ENCODE measurements at places on chromosomes 1 and 21. TPM values are rescaled to one million over a fixed set of nuclear protein-coding genes. Genes with fewer than 3 reads are reported as not detected.

GRCh38 chr1:31694069-31694963, 9.5 kb downstream of the COL16A1 start:
- no peak for DNase-seq

DNA sequence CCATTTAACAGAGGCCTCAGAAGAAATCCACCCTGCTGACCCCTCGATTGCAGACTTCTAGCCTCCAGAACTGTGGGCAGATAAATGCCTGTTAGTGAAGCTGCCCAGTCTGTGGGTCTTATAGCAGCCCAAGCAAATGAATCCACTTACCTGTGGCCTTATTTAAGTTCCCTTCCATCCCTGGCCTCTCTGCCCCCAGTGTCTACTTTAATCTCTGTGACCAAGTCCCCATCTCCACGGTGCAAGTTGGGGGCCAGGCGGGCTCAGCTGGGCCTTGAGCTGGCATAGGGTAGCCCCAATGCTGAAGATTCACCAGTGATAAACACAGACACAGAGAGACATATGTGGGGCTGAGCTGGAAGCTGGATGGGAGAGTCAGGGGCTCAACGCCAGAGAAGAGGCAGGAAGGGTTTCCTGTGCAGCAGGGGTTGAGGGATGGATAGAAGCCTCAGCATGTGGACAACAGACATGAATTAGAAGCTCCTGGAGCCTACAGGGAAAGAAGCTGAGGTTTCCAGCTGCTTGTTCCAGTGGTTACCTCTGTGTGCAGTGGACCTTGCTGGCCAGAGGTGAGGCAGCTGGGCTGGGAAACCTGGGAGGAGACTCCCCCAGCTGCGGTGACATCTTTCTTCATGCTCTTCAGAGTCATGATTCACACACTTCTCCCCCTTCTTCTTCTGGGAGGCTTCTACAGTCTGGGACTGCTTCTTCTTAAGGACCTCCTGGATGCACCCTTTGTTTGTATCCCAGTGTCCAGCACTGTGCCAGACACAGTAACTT, 13.4 kb upstream of the B3GALT5 start:
- no peak for DNase-seq

- DNase-seq = no peak
Measured at GRCh38 chr21:46326110-46326703, 2.3 kb downstream of the PCNT start.

DNA sequence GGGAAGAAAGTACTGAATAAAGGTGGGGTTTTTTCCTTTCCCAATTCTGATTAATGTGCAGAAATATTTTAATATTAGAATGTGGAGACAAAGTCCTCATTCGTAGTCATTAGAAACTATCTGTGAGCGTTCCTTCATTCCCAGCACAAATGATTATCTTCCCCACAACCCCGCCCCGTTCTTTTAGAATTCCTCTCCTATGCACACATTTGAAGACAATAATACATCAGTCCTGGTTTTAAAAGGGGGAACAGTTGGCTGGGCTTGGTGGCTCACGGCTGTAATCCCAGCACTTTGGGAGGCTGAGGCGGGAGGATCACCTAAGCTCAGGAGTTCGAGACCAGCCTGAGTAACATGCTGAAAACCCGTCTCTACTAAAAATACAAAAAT, 876 bp downstream of the ALDH9A1 start:
- no peak for DNase-seq

- no peak for DNase-seq
Measured at GRCh38 chr1:75677443-75677842, 47.1 kb upstream of the ACADM start.

GRCh38 chr1:159591981-159592380, 4.4 kb downstream of the APCS start:
- DNase-seq = no peak

GRCh38 chr1:223215026-223215425, 72.0 kb upstream of the TLR5 start:
- no peak for DNase-seq

DNA sequence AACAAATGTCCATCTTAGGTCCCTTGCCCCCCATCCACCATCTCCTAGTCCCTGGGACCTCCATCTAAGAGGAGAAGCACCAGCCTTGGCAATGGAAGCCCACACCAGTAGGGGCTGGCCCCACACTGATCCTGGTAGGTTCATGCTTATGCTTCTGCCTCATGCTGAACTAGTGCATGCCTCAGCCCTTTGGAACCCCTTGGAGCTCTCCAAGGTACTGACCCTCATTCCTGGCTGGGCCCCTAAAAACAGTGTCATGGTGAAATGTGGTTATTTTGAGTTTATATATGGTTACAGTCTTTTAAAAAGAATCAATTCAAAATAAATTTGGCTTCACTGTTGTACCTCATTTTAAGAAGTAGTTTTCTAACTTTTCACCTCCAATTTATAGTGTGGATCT, 108.3 kb downstream of the HIVEP3 start:
- DNase-seq = no peak

DNA sequence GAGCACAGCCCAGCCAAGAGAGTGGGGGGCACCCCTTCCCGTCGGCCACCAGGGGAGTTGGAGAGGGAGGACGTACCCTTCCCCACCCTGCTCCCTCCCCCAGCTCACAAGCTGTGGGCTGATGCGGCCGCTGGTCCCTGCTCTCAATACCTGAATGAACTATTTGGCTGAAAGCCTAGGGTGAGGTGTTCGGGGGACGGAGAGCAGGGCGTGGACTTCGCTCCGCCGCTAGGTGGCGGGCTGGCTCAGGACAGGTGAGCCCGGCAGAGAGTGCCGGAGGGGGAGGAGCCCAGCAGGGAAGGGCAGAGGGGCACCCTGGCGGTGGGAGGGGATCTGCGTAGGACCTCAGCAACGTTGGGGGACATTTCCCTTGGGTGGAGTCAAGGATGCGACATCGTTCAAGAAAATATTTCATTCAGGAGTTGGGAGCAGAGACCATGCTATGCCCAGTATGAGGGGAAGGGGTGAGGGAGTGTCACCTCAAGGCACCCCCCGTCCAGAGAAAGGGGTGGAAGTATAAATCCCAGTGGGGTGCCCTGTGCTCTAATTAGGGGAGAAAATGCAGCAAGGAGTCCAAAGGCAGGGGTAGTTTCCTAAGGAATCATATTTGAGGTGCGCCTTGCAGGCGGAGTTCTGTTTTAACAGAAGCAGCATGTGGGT, 12.0 kb upstream of the RHBG start:
- no peak for DNase-seq

DNA sequence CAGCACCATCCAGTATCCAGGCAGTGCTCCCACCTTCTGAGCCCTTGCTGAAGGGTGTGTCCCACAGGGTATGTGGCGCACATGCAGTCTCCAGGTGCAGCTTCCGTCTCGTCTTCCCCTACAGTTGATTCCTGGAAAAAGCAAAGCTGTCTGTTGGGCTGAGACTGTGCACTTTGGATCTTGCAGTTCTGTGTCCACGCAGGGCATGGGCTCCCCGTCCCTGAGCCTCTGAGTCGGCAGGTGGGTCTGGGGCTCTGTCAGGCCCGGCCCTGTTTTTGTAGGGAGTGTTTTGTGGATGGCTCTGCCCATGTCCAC, 32.8 kb downstream of the SNAP47 start:
- DNase-seq = no peak

DNA sequence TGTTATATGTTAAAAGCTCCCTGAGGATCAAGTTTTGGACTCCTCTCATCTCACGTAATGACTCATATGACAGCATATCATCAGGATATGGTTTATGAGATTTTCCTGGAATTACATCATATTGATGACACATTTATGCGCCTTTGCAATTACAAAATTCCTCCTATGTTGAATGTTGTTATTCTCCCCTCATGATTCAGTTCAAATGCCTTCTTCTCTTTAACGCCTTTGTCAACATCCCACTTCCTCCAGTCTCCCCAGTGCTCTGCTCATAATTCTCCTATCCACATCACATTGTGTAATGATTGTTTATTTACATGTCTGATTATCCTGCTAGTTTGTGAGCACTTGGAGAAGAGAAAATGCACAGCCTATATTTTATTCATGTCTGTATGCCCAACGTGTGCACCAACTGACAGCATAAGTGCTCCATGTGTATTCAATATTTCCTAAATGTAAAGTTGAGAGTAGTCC, 80.9 kb upstream of the BACH1 start:
- no peak for DNase-seq

DNA sequence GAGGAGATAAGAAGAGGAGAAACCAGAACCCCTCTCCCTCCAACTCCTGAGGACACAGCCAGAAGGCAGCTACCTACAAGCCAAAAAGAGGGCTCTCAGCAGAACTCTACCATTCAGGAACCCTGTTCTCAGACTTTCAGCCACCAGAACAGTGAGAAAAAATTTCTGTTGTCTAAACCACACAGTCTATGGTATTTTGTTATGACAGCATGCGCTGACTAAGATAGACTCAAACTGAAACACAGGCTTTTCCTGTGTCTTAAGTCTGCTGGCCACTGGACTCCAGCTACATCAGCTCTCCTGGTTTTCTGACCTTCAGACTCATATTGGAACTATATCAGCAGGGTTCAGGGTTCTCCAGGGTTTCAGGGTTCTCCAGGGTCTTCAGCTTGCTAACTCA, 126.5 kb upstream of the TNFSF4 start:
- no peak for DNase-seq

GRCh38 chr1:215269955-215270354, 187.4 kb downstream of the KCNK2 start:
- DNase-seq = no peak

- DNase-seq = no peak
Measured at GRCh38 chr1:169514566-169515270, 29.0 kb upstream of the SLC19A2 start.

DNA sequence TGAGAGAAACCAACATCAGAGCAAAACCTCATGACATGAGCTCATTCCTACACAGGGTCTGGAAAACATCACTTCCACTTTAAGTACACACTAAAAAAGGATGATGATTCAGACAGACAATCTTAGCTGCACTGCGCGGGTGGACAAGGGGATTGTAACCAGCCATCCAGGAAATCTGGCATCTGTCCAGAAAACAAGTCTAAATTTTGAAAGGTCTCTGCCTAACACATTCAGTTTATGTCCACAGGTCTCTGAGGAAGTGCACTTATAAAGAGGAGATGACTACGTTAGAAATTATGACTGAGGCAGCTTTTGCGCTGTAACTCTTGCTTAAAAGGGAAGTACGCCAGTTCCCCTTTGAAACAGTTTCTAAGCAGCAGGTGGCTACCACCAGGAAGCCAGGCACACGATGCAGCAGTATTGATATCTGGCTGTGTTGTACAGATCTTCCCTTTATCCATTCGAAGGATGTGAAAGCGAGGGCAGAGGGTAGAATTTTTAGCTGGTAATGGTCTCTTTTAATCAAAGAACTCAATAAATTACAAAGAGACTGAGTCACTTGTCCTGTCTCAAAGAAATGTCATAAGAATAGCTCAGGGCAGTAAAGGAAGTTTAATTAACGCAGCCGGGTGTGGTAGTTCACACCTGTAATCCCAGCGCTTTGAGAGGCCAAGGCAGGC, 128.0 kb downstream of the SETD4 start:
- peak; percentile 44 for DNase-seq

- no peak for DNase-seq
Measured at GRCh38 chr1:30777060-30777903, 19.7 kb upstream of the LAPTM5 start.

DNA sequence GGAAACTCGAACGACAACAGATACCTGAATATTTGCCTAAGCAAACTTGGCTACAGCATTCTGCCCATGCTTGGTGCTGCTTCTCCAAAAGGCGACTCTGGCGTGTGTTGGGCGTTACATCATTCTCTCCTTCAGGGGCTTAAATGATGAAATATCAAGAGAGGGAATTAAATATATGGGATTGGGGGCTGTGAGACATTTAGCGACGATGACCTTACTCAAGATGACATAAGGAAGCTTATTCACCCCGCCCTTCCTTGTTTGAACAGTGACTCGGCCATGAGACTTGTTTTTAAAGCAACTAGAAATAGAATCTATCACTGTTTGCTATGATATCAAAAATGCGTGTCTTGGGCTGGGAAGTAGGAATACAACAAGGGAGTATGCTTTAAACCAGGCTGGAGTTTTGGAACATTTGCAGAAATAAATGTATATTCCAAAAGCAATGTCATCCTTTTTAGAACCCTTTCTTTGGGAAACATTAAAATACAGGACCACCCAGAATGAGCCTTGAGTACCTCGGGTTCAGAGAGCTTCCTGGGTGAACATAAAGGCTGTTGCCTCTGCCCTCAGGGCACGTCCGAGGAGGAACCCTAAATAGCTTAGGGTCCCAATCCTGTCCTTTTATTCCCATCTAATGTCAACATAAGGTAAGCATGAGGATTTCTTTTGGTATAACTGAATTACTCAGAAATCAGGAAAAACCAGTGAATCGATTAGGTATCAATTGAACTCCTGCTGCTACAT, 123.3 kb upstream of the SLC45A1 start:
- no peak for DNase-seq

DNA sequence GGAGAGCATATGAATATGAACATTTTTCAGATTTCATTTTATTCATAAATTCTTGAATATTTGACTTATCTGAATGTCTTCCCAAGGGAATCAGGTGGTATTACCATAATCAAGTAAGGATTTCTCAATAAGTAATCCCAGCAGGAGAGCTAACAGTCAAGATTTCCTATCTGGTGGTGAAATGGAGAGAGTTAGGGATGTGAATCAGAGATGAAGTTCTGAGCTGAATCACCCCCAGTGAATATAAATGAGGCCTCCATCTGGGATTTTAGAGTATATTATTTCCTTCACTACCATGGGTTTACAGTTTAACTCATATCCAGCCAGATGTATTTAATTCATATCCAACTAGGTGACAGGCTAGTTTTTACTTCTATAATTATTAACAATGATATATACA, 61.5 kb upstream of the RGS2 start:
- no peak for DNase-seq

DNA sequence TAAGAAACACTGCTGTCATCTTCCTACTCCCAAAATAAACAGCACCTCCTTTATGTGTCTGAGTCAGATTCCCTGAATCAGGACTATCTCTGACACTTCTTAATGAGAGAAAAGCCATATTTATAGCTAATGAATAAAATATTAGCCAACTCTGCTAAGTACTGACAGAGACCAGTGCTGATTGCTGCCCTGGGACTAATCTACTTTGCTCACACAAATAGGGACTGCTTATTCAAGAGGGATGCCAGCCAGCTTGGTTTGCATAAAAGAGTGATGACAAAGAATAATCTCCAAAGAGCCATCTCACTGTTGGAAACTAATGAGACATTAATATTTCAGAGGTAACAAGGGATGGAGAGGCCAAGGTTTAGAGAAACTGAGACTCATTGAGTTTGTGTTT, 36.4 kb downstream of the FYB2 start:
- DNase-seq = no peak

- DNase-seq = no peak
Measured at GRCh38 chr1:203551550-203551949, 57.6 kb downstream of the OPTC start.

Gene TLCD4
- 20.9 TPM for total RNA-seq

Gene UBXN10
- total RNA-seq = 1.6 TPM

Gene AKR7A3
- 1.2 TPM for total RNA-seq

Gene CFHR1
- total RNA-seq = 0.94 TPM

Gene ARMH1
- total RNA-seq = 2.8 TPM

Gene NBPF19
- 8.1 TPM for total RNA-seq

Gene PKLR
- total RNA-seq = not detected

Gene BMP8B
- total RNA-seq = 0.16 TPM

Gene CD1E
- total RNA-seq = not detected

Gene FAM177B
- not detected for total RNA-seq

Gene TCP10L
- total RNA-seq = 1.9 TPM

Gene HCN3
- 15.6 TPM for total RNA-seq

Data from occipital lobe (tissue), 3 donors.